ENCODE measurements at places on chromosomes 5 and 9. TPM values are rescaled to one million over a fixed set of nuclear protein-coding genes. Genes with fewer than 3 reads are reported as not detected.
A peak's percentile ranks its signal among the peaks of the same experiment; 100 is the strongest.

DNA sequence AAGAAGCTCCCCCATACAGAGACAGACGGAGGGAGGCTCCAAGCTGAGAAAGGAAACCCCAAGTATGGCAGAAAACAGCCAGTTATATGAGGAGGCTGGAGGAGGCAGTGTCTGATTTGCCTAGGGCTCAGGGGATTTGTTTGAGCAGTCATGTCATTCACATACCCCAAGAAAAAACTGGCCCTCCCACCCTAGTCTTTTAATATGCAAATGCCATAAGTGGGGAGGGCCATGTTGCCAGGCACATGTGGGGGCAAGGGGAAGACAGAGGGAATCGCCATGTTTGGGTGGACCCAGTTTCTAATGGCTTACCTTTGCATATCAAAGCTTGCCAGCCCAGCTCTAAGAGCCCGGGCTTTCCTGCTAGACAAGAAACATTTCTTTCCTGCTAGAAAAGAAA is 1163.8 kb downstream of the TAF11L14 start:
- no peak overlapping the region for H3K4me3 ChIP-seq
- no peaks in the 10 kb centered on the region for H3K4me1 ChIP-seq
- H3K27me3 ChIP-seq = no peaks in the 10 kb centered on the region
- DNase-seq = no peak
- no peak overlapping the region for H3K27ac ChIP-seq

GRCh38 chr9:96874947-96875460 is 20.7 kb upstream of the ZNF782 start:
- peak overlapping the region; percentile 99 for H3K27ac ChIP-seq
- peaks cover 24% of the 10 kb centered on the region for H3K4me1 ChIP-seq
- peak; percentile 94 for DNase-seq
- H3K36me3 ChIP-seq = no peaks in the 10 kb centered on the region

DNA sequence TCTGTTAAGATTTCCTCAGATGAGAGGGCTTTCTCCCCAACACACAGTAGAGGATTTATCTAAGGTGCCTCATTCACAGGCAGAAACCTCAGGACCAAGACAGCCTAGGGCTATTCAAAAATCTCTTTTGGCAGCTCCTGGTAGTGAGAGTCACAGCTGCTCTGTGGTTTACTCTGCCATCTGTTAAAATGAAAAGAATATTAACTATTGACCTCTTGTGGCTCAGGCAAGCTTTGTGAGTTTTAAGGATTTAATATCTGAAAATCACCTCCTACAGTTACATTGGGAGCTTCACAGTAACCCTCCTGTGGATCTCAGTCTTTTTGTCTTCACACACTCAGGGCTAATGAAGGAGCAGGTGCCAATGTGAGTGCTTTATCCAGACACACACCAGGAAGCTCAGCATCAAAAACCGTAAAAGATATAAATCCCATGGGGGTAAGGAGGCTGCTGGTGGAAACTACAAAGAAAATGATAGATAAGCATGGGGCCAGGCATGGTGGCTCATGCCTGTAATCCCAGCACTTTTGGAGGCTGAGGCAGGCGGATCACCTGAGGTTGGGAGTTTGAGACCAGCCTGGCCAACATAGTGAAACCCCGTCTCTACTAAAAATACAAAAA is 29.7 kb downstream of the PPP1R2B start:
- no peak overlapping the region for H3K27ac ChIP-seq
- H3K27me3 ChIP-seq = no peaks in the 10 kb centered on the region
- peaks cover 11% of the 10 kb centered on the region for H3K4me1 ChIP-seq
- no peaks in the 10 kb centered on the region for H3K36me3 ChIP-seq

Gene MTRR
- total RNA-seq = 88.6 TPM

Gene TMEM215
- not detected for total RNA-seq

GRCh38 chr9:81851340-81851739 is 76.9 kb upstream of the SPATA31D4 start:
- DNase-seq = no peak
- H3K36me3 ChIP-seq = no peaks in the 10 kb centered on the region
- H3K27me3 ChIP-seq = no peaks in the 10 kb centered on the region
- H3K4me3 ChIP-seq = no peak overlapping the region
